NCI-H446 (cell line): ENCODE measurements at places on chromosomes 3 and 15.

DNA sequence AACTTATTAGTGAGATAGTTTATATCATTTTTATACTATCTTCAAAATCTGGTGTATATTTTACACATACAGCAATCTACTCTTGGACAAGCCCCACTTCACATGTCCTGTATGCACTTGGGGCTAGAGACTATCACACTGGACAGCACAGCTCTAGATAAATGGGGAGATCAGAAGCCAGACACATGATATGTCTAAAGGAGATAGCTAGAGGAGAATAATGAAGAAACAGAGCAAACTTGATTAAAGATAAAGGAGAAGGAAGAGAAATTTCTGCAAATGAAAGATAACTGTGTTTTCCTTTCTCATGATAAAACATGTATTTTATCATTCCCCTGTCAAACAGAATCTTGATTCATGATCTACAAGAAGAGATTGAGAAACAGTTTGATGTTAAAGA is 13.0 kb downstream of the CPA3 start:
- DNase-seq = no peak

- peak; percentile 64 for DNase-seq
Measured at GRCh38 chr15:48176112-48176511, 2.0 kb downstream of the MYEF2 start.

- no peak for DNase-seq
Measured at GRCh38 chr3:148948913-148949657, 42.3 kb upstream of the GYG1 start.

DNA sequence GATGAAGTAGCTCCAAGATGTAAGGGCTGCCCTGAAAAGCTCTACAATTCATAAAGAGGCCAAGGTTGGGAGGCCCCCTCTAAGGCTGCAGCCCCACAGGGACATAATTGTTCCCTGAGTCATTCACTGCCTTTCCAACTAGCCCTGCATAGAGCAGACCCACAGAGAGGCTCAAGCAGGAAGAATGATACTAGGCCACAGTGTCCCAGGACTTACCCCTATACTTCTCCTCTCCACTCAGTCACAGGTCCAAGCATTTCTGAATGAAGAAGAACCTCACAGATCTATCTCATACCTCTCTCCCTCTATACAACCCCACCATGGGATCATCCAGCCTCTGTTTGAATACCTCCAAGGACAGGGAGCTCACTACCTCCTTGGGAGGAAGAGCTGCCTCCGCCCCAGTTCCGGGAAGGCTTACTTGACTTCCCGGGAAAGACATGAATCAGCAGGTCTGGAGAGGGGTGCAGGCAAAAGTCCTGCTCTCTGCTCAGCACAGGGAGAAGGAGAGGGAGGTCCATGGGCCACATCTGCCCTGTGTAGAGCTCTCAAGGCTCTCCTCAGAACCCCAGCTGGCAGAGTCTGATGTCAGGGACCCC is 6.9 kb upstream of the SKIC8 start:
- no peak for DNase-seq

DNA sequence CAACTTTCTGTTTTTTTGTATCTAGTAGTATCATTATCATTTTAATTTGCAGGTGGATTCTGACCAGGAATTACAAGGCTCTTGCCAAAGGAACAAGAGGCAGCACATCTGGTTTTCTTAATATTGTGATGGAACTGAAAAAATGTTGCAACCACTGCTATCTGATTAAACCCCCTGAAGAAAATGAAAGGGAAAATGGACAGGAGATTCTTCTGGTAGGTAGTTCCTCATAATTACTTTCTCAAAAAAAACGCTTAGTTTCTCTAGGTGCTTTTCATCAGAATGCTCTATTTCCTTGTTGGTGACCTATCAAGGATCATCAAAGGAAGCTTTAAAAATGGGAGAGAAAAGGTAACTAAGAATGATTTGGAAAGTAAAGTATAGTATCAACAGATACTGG is 71.6 kb downstream of the CHD2 start:
- no peak for DNase-seq

DNA sequence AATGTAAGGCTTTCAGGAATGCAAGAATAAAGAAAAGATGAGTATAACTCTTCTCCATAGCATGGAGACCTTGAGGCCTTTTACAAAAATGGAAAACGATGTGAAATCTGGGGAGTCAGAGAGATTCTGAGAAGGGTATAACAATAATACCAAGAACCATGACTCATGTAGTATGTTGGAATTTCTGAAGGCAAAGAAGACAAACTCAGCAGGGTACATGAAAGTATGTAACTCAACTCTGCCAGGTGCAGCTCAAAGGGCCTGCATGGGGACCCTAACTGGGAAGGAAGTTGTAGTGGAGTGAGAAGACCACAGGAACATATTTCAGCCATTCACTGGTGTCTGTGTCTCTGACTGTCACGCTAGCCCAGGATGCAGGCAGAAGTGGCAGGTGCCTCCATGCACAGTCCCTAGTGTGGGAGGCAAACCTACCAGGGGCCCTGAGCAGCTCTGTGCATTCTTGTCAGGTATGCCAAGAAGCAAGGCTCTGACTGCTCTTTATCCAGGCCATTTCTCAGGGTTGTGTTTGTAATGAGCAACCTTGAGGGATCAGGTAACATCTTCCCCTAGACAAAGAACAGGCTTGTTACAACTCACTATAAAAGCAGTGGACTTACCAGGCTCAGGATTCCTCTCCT is 57.2 kb downstream of the GPR156 start:
- DNase-seq = no peak

- DNase-seq = no peak
Measured at GRCh38 chr3:29901097-29901496, 620.2 kb downstream of the RBMS3 start.

GRCh38 chr3:66593978-66594377 is 93.2 kb upstream of the LRIG1 start:
- no peak for DNase-seq

DNA sequence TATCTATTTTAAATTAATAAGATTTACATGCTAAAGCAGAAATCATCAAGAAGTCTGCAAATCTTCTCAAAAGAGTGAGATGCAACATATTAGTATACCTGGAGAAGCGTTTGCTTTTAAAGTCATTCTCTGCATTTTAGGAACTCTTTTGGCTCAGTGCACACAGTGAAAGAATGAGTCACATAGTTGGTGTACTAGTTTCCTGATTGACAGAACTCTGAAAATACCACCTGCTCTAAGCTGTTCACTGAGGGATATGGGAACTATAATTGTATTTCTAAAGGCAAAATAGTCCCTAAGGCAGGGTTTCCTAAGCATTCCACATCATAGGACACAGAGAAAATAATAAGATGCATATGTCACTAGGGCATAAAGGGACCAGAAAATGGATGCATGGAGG is 838.5 kb downstream of the DIPK2A start:
- no peak for DNase-seq

DNA sequence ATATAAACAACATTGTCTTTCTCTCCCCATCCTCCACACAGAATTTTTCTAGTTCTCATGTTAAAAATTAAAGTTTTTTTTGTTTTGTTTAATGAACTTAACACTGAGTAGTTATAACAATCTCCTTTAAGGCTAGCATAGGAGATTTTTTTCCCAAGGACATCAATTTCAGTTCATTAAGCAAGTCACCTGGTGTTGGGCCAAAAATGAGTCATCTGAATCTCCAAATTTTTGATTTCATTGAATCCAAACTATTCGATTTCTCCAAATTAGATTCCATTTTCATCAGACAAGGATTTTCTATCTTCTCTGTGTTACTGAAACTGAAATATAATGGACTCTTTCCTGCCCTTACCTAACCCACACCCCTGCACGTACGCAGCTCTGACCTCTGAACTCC is 631.4 kb upstream of the MDFIC2 start:
- DNase-seq = no peak

DNA sequence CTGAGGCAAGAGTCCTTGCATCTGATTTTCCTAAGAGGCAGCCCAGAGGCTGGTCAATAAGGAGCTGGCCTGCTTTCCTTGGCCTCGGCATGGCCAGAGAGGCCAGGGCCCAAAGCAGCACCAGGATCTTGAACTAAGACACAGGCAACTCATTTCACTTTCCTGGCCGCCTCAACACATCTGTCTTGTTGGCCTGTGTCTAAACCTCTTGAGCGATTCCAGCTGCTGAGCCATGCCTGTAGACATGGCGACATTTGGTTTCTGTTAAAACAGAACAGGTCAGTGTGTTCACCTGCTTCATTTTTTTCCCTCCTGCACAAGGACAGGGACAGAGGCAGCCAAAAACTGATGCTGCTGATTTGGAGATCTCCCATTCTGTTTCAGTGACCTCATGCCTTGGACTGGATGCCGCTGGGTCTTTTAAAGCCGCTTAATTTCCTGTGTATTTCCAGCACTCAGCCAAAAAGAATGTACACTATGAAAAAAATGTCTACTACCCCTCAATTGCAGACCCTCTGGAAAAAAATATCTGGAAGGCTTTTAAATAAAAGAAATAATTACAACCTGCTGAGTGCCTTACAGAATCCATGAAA is 266.6 kb upstream of the ICE2 start:
- no peak for DNase-seq

GRCh38 chr15:50883903-50884302 is 24.6 kb upstream of the AP4E1 start:
- DNase-seq = no peak

DNA sequence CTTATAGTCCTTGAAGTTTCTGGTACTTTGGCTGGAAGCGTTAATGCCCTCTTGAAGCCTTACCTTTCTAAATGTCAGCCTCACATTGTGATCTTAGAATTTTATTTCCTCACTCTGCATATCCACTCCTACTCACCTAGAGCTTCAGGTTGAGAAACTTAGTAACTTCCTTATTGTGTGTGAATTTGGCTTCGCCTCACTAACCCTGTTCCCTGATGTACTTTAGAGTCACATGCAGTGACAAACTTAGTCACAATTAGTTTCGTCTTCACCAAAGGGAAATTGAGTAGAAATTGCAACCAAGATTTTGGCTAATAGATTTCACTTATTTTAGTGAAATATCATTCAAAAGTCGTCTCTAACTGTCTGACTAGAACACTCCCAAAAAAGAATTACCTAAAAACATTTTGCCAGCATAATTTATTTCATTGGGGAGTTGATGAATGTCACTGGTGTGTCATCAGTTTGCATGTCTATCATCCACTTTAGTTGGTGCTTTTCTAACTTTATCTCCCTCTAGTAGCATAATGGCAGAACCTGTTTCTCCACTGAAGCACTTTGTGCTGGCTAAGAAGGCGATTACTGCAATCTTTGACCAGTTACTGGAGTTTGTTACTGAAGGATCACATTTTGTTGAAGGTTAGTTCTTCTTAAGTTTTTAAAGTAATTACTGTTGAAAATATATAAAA is 960 bp downstream of the MFN1 start:
- DNase-seq = no peak

DNA sequence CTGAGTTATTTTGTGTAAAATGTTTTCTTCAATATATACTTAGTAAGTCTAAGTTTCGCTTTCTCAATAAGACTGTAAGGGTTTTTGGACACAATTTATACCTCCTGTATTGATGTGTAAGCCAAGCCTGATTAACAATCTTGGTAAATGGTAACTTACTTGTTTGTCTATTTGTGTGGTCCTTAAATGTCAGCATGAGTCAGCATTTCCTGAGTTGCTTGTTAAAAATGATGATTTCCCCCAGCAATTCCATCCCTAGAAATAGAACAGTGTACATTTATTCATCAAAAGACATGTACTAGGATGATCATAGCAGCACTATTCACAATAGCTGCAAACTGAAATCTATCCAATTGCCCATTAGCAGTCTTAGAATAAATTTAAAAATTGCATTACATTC is 53.4 kb upstream of the LRIG1 start:
- DNase-seq = no peak

DNA sequence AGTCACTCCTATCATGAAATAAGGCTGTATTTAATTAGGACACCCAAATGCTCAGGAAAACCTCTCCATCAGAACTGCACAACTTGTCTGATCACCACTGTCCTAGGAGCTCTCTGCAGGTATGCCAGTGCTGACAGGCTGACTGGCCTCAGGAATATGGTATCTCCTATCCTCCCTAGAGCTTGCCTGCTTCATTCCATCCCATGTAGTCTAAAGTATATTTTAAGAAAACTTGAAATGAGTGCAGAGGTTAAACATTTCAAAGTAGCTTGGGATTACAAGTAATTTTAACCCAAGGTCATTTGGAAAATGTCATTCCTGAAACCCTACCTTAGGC is 23.7 kb downstream of the FILIP1L start:
- no peak for DNase-seq

DNA sequence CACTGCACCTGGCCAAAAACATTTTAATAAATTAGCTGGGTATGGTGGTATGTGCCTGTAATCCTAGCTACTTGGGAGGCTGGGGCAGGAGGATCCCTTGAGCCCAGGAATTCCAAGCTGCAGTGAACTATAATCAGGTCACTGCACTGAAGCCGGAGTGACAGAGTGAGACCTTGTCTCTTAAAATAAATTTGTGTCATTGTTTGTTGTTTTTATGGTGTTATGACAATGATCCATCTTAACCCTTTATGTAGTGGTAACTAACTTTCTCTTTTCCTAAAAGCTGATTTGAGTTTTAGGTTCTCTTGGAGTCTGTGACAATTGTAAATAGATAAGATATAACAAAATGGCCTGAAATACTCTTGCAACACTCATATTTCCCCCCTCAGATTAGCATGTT is 20.7 kb downstream of the FLNB start:
- no peak for DNase-seq

DNA sequence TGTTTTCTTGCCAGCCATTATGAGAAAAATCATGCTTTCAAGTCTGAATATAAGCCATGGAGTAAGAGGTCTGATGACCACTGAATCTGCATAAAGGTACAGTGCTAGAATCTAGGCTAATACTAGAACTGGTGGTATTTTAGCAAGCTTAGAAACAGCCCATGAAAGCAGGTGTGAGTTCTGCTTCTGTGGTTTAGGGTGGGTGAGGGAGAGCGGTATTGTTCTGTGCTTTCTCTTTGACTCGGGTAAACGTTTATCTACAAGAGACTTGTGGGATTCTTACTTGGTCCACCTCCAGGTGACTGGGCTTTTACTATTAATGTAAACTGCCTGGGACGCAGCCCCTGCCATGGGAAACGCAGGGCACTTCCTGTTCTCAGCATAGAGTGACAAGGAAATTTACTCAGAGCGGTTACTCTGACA is 55.2 kb downstream of the PGPEP1L start:
- DNase-seq = no peak
